ENCODE measurements at places on chromosomes 6 and 20.

DNA sequence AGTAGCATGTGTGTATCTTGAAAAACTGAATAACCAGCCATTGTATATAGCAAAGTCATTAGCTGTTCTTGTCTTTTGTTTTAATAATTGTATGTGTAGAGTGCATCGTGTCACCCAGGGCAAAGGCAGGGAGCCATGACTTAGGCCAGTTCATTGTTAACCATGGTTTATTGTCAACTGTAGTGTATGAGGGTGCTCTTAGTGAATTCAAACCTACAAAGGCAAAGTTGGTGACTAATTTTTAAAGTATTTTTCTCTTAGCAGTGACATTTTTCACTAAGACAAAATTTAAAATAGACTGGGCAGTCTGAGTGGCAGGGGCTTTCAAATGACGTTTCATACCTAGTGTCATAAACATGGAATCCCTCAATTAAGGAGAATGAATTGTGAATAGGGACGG lies 79.0 kb downstream of the TULP4 start:
- DNase-seq: no peak

GRCh38 chr20:5829241-5829809 lies 79.1 kb downstream of the SHLD1 start:
- no peak for DNase-seq

- no peak for DNase-seq
Measured at GRCh38 chr6:14804785-14805210, 441.1 kb upstream of the JARID2 start.

GRCh38 chr20:37821696-37822095 lies 81.2 kb upstream of the VSTM2L start:
- no peak for DNase-seq

DNA sequence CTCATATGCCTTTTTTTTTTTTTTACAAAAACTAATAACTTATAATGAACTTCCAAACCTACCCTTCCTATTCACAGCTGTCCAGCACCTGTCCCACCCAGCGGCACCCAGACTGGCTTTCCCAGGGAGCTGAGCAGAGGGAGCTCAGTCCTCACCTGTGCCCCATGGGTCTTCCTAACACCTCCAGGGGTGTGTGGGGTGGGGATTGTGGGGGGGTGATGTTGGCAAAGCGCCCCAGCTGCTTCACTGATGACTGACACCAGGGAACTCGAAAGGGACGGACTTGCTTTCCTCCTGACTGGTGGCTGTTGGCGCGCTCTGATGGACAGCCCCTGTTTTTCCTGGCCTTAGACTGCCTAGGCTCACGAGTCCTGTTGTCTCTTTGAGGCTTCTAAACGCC lies 14.2 kb upstream of the SYNJ2 start:
- DNase-seq: no peak

GRCh38 chr6:102402635-102403329 lies 1009.3 kb downstream of the GRIK2 start:
- DNase-seq: no peak

DNA sequence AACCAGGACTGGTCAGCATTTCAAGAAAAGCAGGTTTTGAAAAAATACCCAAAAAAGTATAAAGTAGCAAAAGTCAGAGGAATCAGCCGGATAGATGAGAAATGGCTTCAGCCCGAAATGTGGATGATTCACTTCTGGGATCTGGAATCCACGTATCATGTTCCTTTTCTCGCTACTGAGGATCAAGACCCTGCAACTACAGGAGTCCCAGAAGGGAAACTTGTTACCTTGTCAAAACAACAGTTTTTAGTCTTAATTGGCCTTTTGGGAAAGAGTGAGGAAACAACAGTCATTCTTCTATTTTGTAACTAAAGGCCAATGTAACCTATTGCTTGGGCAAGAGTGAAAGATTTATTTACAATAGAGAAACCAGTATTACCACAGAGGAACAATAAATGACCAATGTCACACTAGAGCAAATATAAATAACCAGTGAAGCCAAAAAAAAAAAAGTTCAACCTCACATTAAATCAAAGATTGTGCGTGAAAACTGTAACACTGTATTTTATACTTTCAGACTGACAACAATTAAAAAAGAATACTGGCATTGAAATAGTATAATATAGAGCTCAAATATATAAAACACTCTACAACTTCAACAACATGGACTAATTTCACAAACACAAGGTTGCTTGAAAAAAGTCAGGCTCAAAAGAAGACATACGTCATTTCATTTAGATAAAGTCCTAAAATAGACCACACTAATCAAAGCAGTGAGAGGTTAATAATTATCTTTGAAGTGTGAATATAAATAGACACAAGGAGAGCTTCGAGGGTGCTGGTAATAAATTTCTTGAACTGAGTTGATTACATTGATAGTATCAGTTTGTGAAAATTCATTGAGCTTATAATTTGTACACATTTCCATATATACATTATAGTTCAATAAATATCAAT lies 116.2 kb downstream of the GFRAL start:
- no peak for DNase-seq

DNA sequence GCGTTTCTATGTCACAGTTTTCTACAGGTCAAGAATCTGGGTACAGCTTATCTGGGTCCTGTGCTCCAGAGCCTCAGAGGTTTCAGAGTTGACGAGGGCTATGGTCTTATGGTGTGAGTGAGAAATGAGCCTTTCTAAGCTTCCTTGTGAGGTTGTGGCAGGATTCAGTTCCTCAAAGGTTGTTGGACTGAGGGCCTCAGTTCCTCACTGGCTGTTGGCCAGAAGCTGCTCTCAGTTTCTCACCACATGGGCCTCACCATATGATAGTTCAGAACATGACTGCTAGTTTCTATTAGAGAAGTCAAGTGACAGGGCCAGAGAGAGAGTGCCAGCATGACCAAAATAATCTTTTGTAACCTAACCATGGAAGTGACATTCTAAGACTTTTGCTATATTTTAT lies 96.1 kb downstream of the NUS1 start:
- no peak for DNase-seq

- DNase-seq: no peak
Measured at GRCh38 chr6:129901910-129902309, 40.8 kb upstream of the TMEM244 start.

GRCh38 chr6:51019806-51020205 lies 201.1 kb downstream of the TFAP2B start:
- no peak for DNase-seq

DNA sequence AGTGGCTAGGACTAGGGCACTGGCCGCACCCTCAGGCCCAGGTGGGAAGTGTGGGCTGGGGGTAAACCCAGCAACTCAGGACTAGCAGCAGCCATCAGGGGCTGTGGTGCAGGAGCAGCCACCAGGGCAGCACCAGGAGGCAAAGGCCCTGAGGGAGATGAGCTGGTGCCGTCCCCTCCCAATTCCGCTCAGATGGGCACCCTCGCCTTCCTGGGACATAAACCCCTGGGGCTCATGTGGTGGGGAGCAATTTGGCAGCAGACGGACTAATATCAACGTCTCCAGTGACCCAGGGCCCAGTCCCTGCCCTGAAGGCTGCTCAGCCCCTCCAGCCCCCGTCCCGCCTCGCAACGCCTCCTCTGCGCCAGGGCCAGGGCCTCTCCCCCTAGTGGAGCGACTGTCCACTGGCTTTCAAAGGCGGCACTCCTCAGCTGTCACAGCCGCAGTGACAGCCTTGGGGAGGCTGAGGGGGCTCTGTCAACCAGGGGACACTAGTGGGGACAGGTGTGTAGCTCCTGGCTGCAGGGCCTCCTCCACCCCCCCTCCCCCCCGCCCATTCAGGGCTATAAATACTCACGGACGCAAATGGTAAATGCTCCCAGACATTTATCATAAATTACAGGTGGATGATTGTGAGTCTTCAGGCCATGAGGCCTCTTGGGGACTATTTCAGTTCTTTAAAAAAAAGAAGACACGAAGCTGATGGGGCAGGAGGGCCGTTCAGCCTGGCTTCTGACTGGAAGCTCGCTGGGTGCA lies 349.9 kb downstream of the ZFAND3 start:
- no peak for DNase-seq

- no peak for DNase-seq
Measured at GRCh38 chr6:47168180-47168579, 126.0 kb upstream of the ADGRF1 start.

GRCh38 chr20:53643031-53643832 lies 49.6 kb upstream of the ZNF217 start:
- peak; percentile 22 for DNase-seq

All from stimulated activated CD4-positive, alpha-beta T cell treated with anti-CD3 and anti-CD28 coated beads, Interleukin-1b, Interleukin-23, amount 100 ng/mL, for 1 hour (primary cell).